Stimulated activated CD8-positive, alpha-beta memory T cell treated with anti-CD3 and anti-CD28 coated beads, Interleukin-7, amount 100 ng/mL, for 1 hour (primary cell): ENCODE measurements at places on chromosomes 11 and 22.

DNA sequence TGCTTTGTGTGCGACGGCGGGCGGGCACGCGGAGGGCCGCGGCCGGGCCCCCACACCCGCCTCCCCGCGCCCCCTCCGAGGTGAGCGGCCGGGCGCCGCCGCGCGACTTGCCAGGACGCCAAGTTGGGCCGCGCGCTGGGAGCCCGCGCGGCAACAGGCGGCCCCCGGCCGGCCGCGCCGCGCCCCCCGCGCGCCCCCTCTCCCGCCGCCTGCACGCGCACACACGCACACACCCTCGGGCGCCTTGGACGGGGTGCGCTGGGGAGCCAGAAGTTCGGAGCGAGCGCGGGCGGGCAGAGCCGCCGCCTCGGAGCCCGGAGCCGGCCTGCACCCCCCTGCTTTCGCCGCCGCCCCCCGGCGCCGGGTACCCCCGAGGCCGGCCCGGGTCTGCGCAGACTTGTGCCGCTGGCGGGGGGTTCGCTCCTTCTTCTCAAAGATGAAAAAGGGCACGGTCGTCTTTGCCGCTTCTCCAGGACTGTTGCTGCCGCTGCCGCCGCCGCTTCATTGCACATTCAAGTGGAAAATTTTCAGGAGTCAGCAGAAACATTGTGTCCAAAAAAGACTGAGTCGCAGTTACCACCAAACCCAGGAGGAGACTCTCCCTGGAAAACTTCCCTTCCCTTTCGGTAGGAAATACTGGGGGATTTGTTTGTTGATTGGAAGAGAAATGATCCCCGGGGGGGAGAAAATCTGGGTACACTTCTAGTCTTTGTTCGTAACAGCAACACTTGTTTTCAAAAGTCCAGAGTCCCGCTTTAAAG is 895 bp downstream of the TEAD1 start:
- no peak for DNase-seq

DNA sequence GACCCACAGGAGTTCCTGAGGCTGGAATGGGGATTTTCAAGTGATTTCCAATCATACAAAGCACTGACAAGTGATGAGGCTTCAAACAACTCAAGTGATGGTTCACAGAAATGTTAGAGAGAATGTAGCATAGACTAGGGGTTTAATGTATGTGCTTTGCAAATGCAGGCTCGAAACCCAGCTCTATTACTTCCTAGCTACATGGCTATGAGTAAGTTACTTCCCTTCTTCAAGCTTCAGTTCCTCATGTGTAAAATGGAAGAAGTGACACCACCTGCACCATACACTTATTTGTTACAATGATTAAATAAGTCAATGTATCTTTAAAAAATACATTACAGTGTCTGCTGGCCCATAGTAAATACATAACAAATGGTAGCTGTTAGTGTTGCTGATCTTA is 139.8 kb downstream of the CCDC81 start:
- DNase-seq = no peak

GRCh38 chr11:133901316-133901715 is 55.5 kb downstream of the IGSF9B start:
- DNase-seq = no peak

DNA sequence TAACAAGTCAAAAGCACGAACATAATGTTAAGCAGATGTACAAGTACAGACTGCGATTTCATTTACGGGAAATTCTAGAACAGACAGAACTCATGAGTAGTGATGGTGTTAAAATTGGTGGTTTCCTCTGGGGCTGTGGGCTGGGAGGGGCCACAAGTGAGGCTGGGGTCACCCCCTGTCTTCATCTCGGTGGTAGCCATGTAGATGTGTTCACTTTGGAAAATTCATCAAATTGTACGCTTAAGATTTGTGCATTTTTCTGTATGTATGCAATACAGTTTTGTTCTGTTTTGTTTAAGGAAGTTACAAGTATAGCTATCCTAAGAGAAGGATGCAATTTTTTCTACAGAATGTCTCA is 504 bp upstream of the ASCC2 start:
- DNase-seq = no peak

DNA sequence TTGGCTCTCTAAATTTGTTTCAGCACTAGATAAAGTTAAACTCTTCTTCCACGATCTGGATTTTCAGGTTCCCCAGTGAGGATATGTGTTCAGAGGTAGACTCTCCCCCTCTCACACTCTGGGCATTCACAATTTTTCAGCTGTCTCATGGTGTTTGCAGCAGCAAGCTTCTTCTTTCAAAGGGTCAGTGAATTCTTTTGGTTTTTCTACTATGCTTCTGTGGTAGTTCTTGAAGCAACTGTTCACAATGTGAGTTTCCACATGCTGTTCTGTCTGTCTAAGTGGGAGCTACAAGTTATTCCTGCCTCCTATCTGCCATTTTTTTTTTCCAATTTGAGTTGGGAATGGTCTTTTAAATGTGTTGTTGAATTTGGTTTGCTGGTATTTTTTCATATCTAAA is 25.4 kb downstream of the CNTF start:
- DNase-seq = no peak

DNA sequence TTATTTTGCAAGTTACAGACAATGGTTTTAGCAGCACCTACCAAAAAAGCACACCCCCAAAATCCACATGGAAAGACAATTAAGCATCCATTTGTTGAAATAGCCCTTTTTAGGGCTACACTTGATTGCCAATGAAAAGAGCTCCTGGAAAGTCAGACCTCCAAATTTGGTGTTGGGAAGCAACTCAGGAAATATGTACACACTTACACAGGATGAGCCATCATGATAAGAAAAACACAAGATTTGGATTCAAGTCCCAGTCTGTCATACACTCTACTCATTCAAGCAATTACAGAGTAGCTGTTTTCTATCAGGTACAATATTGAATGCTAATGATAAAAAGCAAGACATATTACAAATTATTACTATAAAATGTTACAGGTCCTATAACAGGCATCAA is 31.5 kb downstream of the FAM168A start:
- DNase-seq = no peak

GRCh38 chr22:19438298-19438697 is 6.0 kb downstream of the MRPL40 start:
- no peak for DNase-seq

- DNase-seq = no peak
Measured at GRCh38 chr11:108199446-108200321, 22.8 kb downstream of the NPAT start.

DNA sequence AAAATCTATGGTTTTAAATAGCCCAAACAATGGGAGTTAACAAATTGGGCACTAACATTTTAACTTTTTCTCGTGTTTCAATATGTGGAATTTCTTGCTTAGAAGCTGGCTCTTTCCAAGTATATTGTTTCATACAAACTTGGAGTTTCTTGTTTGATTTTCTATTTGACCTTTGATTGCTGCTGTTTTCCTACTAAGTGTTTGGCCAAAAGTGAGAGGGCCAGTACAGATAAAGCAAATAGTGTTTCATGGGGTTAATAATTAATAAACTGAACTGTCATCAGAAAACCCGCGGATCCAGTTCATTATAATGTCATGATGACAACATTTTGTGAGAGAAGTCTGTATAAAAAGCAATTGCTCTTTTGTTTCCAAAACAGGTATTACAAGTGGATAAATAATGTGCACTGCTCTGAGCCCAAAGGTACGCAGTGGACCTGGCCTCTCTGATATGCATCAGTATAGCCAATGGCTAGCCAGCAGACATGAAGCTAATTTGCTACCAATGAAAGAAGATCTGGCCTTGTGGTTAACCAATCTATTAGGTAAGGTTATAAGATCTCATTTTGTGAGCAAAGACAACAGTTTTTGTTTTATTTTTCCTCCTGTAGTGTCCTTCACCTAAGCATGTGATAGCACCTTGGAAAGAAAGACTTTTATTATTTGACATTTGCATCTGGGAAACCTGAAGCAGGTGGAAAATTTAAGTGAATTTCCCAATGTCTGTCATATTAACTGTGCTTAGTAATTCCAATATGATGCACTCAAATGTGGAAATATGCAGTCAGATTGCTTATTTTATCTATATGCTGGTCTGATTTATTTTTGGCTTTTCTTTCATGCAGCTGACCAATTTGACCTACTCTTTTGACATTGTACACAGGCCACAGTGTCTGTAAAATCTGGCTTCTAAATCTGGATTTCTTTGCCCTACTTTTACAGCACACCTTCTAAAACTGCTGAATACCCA is 8.3 kb downstream of the GAS2 start:
- no peak for DNase-seq

DNA sequence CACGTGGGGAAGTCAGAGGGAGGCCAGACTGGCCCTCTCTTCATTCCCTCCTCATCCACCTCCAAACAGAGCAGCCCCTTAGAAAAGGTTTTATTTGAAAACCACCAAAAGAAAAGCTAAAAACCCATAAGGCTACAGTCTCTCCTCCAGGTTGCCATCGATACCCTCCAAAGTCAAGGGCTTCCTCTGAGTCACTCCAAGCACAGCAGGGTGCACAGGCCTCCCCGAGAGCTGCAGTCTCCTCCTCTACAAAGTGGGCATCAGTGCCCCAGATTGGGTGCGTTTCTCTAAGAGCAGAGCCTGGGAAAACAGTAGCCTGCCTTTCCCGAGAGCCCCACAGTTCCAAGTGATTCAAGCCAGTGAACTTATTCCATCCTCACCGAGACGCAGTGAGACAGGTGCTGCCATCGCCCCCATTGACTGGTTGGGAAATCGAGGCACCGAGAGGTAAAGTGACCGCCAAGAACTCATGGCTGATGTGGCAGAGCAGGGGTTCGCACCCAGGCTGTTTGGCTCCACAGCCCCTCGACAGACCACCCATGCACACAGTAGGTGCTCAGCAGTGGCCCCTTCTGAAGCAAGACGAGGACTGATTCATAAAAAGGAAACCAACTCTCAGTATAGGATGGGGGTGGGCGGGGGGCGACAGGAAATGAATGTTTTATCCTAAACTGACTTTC is 91.7 kb upstream of the SHISAL1 start:
- no peak for DNase-seq

GRCh38 chr22:46399251-46400024 is 63.9 kb downstream of the TRMU start:
- no peak for DNase-seq

GRCh38 chr11:66259225-66259624 is 9.2 kb upstream of the RAB1B start:
- DNase-seq = no peak

DNA sequence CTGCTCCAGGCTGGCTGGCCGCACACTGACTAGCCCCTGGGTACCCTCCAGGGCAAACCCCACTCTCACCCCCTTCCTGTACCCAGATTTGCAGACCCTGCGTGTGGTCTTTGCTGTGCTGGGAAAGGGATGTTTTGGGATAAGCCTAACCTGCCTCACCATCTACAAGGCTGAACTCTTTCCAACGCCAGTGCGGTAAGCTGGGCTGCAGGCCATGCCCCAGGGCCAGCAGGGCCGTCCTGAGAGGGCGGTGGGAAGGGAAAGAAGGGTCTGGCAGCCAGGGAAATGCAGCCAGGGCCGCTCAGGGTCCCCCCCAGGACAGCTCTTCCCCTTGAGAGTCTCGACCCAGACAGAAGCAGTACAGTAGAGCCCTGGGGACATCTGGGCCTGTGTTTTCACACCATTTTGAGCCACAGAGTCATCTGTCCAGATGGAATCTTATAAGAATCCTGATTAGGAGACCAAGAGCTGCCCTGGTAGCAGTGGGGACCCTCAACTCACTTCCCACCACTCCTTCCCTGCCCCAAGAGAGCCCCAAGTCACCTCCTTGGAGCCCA is 22.4 kb upstream of the SLC22A12 start:
- DNase-seq = no peak

GRCh38 chr11:79487412-79487811 is 46.6 kb upstream of the TENM4 start:
- DNase-seq = no peak

DNA sequence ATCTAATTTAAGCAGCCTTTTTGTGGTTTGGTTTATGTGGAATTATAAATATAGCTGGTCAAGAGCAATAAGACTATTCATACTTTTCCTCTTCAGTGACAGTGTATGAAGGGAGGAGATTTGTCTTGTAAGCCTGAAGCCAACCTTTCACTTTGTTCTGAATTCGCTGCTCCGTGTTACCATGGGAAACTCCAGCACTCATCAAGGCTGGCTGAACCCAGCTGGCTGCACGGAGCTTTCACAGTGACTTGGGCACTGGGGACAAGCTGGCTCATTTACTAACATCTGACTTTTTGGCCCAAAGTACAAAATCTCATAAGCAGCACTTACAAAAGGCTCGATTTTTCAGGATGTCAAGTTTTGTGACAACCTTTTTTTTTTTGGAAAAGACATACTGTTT is 120.4 kb upstream of the GRIA4 start:
- no peak for DNase-seq

DNA sequence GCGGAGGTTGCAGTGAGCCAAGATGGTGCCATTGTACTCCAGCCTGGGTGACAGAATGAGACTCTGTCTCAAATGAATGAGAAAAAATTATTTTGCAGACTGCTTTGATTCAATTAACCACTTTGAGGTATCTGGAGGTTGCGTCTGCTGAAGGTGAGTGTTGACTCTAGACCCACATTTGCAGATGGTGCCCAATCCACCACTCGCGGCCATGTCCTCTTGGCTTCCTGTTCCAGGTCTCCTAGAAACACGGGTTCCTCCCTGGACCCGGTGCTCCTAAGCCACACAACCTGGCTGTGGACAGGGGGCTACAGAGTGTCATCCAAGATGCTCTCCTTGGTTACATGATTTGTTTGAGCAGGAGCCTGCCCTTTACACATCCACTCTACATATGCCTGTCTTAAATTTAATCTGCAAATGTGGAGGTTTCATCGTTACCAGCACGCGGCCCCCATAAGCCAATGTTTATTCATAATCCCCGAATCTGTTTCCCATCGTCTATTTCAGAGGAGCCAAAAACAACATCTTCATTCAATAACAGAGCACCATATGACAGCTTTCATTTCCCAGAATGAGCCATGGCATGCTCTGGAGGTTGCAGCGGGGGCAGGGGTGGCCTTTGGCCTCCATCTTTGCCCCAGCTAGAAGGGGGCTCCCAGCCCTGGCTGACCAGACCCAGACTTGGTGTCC is 377.2 kb downstream of the CTTN start:
- DNase-seq = no peak

DNA sequence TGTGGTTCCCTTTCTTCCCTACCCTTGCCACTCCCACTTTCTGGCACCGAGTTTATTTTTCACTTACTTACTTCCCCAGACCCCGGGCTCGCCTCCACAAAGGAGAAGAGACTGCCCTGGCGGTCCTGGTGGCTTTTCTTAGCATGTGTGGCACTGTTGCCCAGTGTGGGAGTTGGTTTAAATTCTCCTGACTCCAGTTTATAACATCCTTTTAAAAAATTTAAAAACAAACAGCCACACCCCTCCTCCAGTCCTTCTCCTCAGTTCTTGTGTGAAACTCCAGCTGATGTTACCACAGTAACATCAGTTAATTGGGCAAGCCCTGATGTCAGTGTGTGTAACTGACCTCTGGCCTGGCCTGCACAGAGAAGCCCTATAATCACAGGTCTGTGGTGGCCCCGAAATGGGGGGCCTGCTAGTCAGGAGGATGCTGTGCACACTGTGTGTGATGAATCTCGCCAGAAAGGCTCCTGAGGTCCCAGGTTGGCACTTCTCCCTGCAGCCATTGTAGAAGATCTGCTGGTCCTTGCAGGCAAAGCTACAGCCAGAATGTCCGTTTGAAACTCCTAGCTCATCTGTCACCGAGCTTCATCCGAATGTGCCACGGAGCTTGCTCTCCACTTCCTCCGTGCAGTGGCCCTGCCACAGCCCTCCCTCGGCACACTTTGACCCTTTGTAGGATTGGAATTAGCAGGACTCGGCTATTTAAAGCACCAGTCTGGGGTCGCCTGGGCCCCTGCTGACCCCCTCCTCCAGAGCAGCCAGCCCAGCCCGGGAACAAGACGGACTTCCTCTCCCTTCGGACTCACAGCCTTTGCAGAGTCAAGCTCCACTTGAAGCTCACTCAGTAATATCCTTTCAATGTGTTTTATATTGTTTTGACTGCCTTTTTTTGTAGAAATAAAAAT is 7.6 kb downstream of the YDJC start:
- no peak for DNase-seq
